ENCODE measurements at places on chromosomes 1 and 21.

GRCh38 chr21:35696644-35697043, 363.7 kb downstream of the SETD4 start:
- no peak for DNase-seq

- DNase-seq, result no peak
Observed at GRCh38 chr1:23593556-23594148, 34.4 kb upstream of the ID3 start.

DNA sequence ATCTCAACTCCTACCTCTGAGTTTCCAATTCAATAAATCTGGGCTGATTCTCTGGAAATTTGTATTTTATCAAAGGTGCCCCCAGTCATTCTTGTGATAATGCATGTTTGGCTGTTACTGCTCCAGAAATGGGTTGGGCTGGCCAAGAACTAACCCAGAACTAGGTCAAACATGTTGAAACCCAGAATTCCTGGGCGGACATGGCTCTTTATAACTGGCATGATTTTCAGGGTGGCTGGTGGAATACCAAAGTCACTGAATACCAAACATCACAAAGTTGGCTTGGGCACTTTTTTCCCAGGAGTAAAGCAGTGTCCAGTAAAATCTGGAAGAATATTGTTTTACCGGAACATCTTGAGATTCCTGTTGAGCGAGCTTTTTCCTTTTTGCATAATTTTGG, 89.4 kb upstream of the S1PR1 start:
- DNase-seq, result no peak

- no peak for DNase-seq
Observed at GRCh38 chr1:208312706-208313105, 68.5 kb upstream of the PLXNA2 start.

DNA sequence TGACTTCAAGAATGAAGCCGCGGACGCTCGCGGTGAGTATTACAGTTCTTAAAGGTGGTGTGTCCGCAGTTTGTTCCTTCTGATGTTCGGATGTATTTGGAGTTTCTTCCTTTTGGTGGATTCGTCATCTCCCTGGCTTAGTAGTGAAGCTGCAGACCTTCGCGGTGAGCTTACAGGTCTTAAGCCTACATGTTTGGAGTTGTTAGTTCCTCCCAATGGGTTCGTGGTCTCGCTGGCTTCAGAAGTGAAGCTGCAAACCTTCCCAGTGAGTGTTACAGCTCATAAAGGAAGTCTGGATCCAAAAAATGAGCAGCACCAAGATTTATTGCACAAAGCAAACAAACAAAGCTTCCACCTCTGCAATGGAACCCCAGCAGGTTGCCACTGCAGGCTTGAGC, 14.7 kb downstream of the LDLRAD1 start:
- no peak for DNase-seq
